H7 (cell line): ENCODE measurements at places on chromosomes 7 and 10.

GRCh38 chr7:128932862-128933179, 4.9 kb upstream of the IRF5 start:
- no peak for DNase-seq

- no peak for DNase-seq
These were observed 752 bp downstream of the THSD7A start for GRCh38 chr7:11831156-11831735.

GRCh38 chr7:66146701-66147100, 32.1 kb downstream of the CRCP start:
- no peak for DNase-seq

GRCh38 chr7:7207876-7208275, 25.5 kb downstream of the C1GALT1 start:
- DNase-seq, result no peak

GRCh38 chr10:55183993-55184392, 383.0 kb upstream of the PCDH15 start:
- DNase-seq, result no peak

- DNase-seq, result no peak
These were observed 1.3 kb downstream of the BRAT1 start for GRCh38 chr7:2553831-2554581.

GRCh38 chr10:21521751-21522533, 3.5 kb downstream of the SKIDA1 start:
- no peak for DNase-seq

DNA sequence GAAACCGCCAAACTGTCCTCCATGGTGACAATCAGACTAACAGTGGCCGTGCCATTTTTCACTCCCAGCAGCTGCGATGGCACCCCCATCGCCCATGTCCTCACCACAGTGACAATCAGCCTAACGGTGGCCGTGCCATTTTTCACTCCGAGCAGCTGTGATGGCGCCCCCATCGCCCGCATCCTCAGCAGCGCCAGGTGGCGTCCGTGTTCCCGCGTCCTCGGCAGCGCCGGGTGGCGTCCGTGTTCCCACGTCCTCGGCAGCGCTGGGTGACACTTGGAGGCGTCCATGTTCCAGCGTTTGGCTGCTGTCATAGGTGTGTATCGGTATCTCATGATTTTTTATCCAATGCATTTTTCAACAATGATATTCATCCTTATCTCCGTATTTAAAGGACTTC, 267.3 kb downstream of the PTPRN2 start:
- no peak for DNase-seq

DNA sequence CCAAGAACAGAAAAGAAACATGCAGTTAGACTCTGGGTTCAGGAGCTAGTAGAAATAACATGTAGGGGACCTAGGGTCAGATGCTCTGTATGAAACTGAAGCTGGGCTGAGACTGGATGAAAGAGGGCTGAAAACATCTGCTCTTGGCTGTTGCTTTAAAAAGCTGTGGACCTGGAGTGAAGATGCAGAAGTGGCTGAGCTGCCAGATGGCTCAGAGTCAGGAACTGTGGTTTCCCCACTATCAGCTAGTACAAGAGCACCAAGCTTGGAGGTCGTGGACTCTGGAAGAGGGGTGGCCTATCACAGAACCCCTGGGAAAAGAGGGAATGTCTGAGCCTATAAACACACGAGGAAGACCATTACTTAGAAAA, 5.9 kb downstream of the ADK start:
- DNase-seq, result no peak
